ENCODE measurements at places on chromosomes 3 and 15.

- no peak for DNase-seq
These were observed 155 bp downstream of the ACVR2B start for GRCh38 chr3:38453913-38454177.

GRCh38 chr3:197171481-197172067, 126.8 kb downstream of the DLG1 start:
- DNase-seq = no peak

- no peak for DNase-seq
These were observed at the start of gene TRIM69 for GRCh38 chr15:44736181-44736765. TSS of gene TRIM69 (plus strand) at chr15:44736528. CDS start at chr15:44736705, 177 bp downstream.

GRCh38 chr15:96107916-96108315, 222.6 kb upstream of the NR2F2 start:
- no peak for DNase-seq

DNA sequence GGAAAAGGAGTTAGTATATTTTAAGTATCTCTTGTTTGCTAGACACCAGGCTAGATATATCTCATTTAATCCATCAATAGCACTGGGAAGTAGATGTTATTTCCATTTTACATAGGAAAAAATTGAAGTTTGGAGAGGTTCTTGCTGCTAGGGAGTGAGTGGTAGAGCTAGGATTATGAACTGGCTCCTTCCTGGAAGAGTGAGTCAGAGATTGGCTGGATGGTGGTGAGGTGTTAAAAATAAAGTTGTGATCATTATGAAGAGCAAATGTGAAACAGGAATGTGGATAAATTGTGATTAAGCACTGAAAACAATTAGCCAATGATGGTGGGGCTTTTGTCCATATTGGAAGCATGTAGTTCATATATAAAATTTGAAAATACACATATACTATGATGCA, 234.2 kb downstream of the WNT5A start:
- no peak for DNase-seq
